Activated CD4-positive, CD25-positive, alpha-beta regulatory T cell treated with anti-CD3 and anti-CD28 coated beads, Interleukin-2, amount 50 U/mL, for 24 hours (primary cell): ENCODE measurements at places on chromosomes 2 and 18.

DNA sequence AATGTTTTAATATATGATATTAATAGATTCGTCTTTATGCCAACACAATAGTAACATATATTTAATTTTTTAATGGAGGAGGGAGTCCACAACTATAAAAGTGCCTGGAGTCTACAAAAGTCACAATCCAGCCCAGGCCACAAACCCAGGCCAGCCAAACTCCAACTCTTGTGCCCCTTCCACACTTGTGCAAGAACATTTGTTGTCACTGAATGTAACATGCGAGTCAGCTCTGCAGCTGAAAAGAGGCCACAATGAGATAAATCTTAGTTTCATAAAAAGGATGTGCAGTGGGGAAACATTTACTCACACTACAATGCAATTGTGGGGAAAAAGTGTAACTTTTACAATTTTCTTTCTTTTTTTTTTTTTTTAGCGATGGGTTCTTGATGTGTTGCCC, 110.8 kb downstream of the MCFD2 start:
- ATAC-seq, result no peak

- no peak for ATAC-seq
These were observed 78.5 kb downstream of the SDC1 start for GRCh38 chr2:20146401-20146800.

- no peak for ATAC-seq
These were observed 403.3 kb upstream of the FANCL start for GRCh38 chr2:58644451-58644850.

DNA sequence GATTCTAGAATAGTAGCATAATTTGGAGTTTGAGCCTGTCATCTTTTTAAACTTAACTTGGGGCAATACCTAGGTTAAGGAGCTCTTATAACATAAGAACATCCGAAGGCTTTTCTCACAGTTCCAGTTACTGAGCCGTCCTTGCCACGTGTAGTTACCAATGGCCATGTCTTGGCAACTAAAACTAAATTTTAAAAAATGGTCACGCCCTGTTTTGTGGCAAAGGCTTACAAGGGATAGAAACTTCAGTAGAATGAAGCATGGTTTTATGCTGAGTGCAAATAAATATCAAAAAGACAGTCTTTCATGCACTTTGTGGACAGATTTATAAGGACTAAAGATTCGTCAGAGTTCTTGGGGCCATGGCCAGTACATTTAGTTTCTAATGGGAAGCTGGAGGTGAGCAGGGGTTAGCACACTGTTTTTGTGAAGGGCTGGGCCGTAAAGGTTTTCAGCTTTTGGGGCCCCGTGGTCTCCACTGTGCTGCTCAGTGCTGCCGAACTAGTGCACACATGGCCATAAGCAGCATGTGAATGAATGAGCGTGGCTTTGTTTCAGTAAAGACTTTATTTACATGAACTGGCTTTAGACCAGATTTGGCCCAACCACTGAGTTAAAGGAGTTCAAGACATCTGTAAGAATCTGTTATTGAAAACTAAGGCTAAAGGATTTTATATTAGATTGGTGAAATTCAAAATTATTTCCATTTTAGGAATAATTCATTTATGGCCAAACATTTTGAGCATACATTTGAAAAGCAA, 41.1 kb downstream of the GRHL1 start:
- ATAC-seq, result no peak

- no peak for ATAC-seq
These were observed 79.3 kb downstream of the ACAA2 start for GRCh38 chr18:49733896-49734585.

- no peak for ATAC-seq
These were observed 44.6 kb downstream of the ITGB1BP1 start for GRCh38 chr2:9378433-9379390.

DNA sequence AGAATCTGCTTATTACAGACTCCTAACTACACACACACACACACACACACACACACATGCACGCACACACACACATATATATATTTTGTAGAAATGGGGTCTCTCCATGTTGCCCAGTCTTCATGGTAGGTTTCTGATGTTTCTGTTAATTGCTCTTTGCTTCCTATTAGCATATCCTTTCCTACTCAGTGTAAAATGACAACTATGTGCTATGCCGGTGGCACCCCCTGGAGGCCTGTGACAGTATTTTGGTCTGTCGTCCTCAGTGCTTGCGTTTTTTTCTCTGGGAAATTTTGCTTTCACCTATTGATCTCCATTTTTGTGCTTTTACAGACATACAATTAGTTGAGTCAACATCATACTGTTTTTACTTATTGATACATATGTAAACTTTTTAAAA, 322.1 kb downstream of the LRRTM1 start:
- ATAC-seq, result no peak

DNA sequence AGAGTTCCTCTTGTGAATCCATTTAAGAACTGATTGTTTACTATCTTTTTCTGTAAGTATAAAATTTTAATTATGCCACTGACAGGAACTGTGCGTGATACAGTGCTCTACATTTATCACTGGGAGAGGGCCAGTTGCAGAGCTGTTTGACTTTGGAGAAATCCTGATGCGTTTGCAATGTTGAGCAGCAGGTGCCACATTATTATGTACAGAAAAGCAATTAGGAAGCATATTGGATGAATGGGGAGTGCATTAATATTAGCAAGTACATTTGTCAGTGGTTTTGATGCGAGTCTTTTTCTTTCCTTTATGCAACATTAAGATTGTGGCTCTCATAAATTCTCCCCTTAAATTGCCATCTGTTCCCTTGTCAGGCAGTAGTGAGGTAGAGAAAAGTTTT, 302.3 kb upstream of the FANCL start:
- no peak for ATAC-seq

- ATAC-seq, result no peak
These were observed 74.2 kb downstream of the LPIN1 start for GRCh38 chr2:11820650-11821049.

- ATAC-seq, result no peak
These were observed 20.1 kb downstream of the TPGS2 start for GRCh38 chr18:36808681-36809080.

- no peak for ATAC-seq
These were observed 78.9 kb downstream of the TRIM43 start for GRCh38 chr2:95670686-95671085.

DNA sequence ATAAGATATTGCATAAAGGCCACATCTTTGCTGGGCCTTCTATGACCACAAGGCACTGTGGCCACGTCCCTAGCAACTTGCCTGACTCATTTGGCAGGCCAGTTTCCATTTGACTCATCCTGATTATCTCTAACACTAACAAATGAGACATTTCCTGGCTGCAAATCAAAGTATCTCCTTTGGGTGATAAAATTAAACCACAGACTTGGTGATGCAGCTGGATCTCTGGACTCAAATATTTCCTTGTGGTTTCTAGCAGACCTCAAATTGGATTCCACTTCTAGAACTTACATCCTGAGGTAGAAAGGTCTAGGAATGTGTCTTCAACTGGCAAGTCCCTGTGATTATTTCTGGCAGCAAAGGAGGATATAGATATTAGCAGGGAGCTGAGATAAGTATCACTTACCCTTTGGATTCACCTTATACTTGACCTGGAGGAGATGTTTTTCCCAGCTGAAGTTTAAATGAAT, 167.9 kb upstream of the NXPH2 start:
- ATAC-seq, result no peak

GRCh38 chr2:111094691-111095090, 26.0 kb upstream of the BCL2L11 start:
- ATAC-seq, result no peak

- ATAC-seq, result no peak
These were observed 75.3 kb downstream of the HRH4 start for GRCh38 chr18:24535527-24536295.

GRCh38 chr18:7535436-7536205, 31.5 kb upstream of the PTPRM start:
- no peak for ATAC-seq

GRCh38 chr2:85704800-85705679, 10.9 kb downstream of the GNLY start:
- no peak for ATAC-seq

DNA sequence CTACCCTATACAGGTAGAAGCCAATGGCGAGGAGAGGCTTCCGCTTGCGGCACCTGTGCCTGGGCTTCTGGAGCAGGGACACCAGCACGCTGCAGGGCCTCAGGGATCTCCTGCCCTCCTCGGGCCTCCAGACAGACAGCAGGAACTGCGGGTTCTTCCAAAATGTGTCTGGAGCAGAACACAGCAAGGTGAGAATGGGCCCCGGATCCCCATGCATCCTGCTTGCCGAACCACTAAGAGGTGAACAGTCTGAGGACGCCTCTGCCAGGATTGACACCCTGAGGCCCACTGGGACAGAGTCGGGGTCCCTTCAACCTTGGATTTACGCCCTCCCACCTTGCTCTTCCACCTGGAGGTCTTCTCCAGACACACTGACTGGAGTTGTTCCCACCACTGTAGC, 25.4 kb downstream of the CAPN14 start:
- ATAC-seq, result no peak

GRCh38 chr2:79554899-79555298, 42.0 kb downstream of the CTNNA2 start:
- no peak for ATAC-seq

DNA sequence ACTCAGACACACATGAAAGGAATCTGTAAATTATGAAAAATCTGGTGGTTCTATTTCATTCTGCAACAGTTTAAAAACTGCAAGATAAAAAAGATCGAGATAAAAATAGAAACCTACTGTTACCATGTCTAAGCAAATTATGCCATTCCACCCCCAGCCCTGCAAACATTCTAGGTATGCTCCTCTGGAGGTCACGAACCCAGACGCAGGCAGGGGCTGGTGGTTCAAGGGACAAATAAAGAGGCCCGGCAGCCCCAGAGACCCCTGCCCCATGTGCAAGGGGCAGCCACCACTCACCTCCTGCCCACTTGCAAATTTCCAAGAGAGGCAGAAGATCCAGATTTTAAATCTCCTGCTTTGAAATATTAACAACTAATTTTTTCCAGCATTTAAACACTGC, 210.5 kb downstream of the ANAPC1 start:
- ATAC-seq, result no peak

DNA sequence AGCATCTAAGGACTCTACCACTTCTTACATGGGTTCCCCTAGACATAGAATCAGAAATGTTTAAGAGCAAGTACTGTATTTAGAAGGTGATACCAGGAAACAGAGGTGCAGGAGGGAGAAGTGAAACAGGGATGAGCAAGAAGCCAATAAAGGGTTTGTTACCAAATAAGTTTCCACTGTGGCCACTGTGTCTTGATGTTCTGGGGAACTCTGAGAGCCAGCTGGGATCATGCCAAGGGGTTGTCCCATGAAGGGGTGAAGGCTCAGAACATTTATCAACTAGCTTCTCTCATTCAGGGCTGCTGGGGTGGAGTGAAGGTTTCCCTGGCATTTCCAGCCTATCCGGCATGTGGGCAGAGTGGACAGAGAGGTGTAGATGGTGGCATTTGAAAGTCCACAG, 147.1 kb upstream of the SH3BP4 start:
- ATAC-seq, result no peak

DNA sequence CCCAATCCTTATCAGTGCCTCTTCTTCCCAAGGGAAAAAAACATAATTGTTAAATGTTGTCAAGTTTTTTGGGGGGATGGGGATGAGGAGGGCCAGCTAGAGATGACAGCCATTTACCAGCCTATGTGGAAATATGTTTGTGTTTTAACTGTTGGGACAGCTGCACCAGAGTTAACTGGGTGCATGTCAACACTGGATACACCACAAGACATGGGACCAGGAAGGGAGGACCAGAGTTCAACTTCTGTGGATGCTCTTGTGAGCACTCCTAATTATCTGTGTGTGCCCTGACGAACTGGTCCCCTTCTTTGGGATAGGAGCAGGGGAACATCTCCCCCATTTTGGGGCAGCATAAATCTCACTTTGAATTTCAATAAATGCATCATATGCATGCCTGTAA, 66.1 kb upstream of the FZD5 start:
- ATAC-seq, result no peak

GRCh38 chr2:229342376-229342775, 71.3 kb upstream of the PID1 start:
- no peak for ATAC-seq

DNA sequence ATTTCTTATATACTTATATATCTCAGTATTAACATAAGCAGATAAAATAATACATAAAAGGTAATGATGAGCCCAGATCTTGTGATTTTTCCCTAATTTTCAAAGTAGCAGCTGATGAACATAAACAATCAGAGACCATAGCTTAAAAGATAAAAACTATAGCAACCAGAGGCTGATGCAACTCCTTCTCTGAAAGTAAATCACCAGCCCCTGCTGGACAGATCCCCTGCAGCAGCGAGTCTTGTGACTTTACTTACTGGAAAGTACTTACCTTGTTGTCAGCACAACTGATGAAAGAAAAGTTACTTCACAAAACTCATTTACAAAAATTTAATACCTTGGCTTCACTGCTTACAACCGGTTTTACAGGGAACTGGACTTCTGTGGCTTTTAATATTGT, 67.3 kb downstream of the GORASP2 start:
- ATAC-seq, result no peak

DNA sequence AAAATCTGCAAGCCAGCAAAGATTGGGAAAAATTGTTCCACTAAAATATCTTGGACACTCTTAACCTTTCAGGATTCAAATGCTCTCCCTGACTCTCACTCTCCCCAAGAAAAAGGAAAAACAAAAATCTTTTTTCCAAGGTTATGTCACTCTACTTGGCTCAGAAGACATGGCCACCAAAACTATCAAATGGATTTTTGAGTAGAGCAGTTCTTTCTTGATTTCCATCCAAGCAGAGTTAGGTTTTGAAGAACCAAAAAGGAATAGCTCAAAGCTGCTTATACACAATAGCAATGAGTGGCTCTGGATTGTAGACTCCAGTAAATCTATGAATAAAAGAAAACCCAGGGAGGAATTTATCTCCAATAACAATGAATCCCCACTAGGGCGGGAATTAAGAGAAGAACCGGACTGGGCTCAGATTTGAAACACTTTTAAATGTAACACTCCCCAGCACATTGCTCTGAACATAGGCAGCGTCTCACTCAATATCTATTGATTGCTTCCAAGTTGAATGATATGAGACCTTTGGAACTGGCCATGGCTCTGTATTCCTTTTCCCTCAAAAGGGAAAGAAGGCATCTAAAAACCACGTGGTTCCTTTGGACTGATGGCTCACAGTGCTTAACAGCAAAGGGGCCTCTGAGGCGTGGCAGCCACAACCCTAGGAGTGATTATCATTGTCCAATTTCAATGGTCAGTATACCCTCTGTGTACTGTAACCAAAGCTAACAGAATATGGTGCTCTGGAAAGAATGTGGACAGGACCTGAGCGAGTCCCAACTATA, 68.3 kb downstream of the SPRED2 start:
- no peak for ATAC-seq

- peak; percentile 72 for ATAC-seq
These were observed 42.1 kb upstream of the TRIM43B start for GRCh38 chr2:95526360-95527341.

DNA sequence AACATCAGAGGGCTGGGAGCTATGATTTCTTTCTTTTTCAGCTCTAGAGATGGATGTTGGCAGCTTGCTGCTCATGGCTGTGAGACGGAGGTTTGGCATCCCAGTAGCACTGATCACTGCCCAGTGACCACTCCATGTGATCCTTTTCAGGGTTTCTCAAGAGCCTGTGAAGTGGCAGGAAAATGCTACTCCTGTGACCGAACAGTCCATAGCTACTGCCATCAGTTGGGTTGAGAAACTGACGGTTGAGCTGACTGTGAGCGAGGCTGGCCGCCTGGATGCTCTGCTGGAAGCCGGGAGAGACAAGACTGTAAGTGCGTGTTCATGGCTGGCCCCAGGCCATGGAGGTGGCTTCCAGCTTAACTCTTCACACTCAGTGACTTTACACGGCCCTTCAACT, 34.2 kb downstream of the VWA3B start:
- no peak for ATAC-seq
